ENCODE measurements at places on chromosomes 7 and 10. TPM values are rescaled to one million over a fixed set of nuclear protein-coding genes. Genes with fewer than 3 reads are reported as not detected.

DNA sequence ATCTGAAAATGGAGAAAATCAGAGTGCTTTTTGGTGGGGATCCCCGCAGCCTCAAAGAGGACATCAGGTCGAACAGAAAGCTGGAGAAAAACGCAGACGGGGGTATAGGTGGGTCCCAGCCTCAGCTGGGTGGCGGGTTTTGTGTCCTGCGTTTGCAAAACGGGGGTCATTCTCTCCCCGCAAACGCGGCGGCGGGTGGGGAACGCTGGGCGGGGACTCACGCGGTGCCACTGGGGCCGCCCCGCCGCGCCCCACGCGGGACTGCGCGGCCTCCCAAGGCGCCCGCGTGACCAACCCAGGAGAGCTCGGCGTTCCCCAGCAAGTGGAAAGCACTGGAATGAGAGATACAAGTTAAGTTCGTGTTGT, 806 bp upstream of the VIPR2 start:
- DNase-seq, result no peak

The CLCN1 gene
- total RNA-seq, result 0.08 TPM

The TLX1 gene
- total RNA-seq, result not detected

DNA sequence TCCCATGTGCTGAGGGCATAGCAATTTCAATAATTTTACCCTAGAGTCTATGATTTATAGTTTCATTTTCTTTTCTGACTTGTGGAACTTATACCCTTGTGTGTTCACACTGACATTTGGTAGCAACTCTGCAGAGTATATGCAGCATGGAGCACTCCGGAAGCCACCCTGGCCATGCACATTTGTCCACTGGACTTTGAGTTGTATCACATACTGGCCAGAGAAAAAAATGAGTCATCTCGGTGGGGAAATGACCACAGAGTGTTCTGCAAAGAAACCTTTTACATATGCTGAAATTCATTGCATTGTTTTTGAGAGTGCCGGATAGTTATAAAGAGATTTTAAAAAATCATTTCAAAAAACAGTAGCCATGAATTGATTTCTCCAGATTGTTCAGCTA, 164.8 kb upstream of the COBL start:
- DNase-seq, result no peak

GRCh38 chr7:48109848-48110663, 21.0 kb downstream of the UPP1 start:
- peak; percentile 85 for DNase-seq

The GPR141 gene
- total RNA-seq, result 0.38 TPM

The OPN1SW gene
- total RNA-seq, result not detected

GRCh38 chr10:92792661-92793060, 55.7 kb upstream of the EXOC6 start:
- no peak for DNase-seq

The GRID2IP gene
- not detected for total RNA-seq

DNA sequence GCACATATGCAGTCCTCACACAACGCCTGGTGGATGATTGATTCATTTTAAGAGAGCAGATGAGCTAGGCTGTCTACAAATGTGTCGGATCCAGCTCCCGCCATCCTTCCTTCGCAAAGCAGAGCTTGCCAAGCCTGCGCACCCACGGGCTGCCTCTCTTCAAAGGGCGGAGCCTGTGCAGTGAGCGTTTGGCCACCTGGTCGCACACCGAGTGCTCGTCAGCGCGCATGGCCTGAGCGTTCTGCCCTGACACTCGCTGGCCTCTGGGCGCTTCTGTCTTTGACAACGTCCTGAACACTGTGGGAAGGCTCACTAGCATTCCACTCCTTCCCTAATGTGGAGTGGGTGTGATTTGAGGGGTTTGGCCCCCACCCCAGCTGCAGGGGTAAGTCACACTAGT, 47.1 kb upstream of the TMEM72 start:
- peak; percentile 52 for DNase-seq

The CHN2 gene
- 17.7 TPM for total RNA-seq

DNA sequence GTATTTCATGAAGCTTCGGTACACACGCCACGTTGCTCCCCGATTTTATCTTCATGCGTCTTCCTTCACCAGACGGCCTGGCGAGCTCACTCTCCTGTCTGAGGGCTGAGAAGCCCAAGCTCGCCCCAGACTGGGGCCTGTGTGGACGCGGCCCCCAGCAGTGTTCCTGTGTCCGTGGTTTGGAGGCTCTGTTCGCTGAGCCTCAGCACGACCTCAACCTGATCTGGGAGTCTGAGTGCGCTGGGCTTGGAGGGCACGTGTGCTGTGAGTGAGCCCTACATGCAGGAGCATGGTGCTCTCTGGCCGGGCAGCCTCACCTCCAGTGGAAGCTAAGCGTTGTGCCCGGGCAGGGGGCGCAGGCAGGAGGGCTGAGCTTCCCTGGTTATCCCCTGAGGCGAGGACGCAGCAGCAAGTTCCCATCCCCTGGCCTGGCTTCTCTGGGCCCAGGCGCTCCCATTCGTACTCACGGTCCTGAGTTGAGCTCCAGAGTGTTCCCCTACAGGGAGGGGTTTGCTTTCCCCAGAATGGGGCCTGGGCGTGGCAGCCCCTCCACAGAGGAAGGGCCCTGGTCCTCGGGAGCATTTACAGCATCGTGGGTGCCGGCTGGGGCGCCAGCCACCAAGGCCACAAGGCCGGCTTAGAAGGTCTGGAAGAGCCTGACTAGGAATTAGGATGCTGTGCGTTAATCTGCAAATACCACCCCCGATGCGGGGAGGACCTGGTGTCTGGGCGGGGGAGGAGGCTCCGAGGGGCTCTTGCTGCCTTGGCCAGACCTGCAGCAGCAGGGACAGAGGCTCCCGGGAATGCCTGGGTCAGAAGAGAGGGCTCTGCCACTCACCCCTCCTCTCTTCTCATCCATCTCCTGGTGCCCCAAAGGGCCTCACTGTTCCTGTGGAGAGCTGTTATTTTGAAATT, 400.6 kb downstream of the DNAJB6 start:
- DNase-seq, result no peak

- DNase-seq, result no peak
Observed at GRCh38 chr7:105439174-105439893, 50.6 kb upstream of the SRPK2 start.

DNA sequence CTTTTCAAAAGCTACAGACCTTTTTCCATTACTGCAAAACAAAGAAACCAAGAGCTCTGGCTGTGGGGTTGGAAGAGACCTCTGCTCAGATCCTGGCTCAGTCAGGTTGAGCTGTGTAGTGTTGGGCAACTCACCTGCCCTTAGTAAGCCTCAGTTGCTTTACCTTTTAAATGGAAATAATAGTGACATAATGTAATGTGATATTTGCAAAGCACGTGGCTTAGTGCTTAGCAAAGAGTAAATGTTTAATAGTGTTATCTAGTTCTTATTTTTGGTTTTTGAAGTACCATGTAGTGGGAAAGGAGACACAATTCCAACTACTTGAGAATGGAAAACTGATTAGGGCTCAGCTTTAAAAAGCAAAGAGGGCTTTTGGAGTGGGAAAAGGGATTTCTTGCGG, 100.2 kb downstream of the SVIL start:
- DNase-seq, result no peak

The ZNF804B gene
- not detected for total RNA-seq

DNA sequence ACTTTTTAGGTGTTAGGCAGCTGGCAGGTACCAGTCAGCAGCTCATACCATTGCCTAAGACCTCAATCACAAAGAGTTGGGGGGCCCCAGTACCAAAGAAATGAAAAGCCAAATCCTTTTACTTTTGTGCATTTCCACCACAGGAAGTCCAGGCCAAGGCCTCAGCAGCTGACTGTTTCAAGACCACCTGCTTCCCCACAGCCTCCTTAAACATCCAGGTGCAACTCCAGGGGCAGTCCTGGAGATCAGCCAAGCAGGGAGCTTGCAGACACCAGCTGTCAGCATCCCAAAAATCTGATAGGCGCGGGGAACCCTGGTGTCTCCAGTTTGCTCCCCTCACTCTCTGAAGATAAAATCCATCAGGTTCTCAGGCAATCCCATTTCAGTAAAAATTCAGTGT, 91.5 kb upstream of the EFCAB10 start:
- DNase-seq, result no peak

DNA sequence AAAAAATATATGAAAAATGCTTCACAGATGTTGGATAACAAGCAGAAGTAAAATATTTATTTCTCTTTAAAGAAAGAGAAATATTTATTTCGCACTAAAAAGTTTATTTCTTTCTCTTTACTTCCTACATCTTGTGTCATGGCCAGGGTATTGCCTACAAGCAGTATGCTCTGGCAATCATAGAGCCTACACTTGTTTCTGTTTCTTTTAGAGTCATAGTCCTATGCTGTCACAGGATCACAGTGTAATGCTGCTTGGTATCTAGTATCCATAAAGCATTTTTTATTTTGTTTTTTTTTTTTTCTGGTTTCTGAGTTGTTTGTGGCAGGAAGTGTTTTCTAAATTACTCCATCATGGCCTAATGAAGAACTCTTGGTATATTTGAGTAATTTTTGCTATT, 116.0 kb downstream of the ATRNL1 start:
- DNase-seq, result no peak

DNA sequence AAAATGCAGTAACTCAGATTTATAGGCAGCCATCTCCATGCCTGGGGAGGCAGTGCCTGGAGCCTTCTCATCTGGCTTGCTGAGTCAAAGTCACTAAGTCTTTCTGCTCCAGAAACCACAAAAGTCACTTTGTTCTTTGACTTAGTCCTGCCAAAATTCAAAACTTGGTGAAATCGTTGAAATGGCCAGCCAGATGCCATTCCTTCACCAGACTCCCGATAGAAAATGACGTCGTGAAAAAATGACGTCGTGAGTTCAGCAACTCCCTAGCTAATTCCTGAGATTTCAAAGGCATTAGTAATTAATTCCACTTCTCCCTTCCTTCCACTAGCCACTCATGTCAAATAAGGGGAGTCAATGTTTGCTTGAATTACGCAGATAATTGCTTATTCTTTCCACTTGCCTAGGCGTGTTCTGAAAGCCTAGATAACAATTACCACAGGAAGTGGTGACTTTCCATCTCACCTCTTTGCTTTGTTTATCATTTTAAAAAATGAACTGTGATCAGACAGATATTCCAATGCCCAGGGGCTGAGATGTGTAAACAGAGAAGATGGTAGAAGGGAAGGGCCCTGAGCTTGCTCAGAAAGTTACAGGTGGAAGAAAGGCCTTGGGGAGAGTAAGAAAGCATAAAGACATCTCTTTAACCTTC, 48.5 kb upstream of the OSBPL3 start:
- no peak for DNase-seq

The ANKRD7 gene
- 0.81 TPM for total RNA-seq

Measured in Right ventricle myocardium superior (tissue), 1 donor.